Substantia nigra (tissue), 51 donors: ENCODE measurements at places on chromosomes 16 and 17.

DNA sequence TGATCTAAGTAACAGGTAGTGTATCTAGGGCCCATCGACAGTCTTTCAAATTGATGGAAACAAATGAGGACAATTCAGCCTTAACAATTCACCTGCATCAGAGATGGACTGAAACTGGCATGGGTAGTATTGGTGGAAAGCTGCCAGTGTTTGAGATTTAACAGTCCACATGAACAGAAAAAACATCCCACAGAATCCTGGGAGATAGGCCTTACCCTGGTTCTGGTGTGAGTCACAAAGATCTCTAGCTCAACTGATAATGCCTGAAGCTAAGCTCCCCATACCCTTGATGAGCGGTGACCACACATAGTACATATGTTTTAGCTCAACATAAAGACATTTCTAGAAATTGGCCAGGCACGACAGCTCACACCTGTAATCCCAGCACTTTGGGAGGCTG is 21.9 kb downstream of the CRK start:
- DNase-seq = no peak

DNA sequence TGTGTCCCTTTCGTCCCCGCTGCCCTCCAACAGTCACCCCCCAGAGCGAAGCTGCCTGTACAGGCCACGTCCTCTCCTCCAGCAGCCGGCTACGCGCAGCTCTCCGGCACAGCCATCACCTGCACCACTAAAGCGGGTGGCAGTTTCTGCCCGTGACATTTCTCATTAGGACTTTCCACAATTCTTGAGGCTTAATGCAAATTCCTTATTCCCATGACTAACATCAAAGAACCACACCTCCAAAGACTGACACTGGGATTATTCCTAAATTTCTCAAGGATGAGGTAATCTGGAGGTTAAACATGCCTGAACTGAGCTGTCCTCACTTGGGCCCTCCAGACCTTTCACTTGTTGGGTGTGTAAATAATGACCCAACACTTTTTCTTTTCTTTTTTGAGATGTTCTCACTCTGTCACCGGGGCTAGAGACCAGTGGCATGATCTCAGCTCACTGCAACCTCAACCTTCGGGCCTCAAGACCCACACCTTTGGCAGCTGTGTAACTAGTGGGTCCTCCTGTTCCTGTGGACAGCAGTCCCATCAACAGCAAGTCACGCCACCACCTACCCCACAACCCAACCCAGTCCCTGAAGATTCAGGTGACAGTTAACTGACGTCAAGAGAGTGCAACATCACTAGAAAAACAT is 11.7 kb downstream of the ANKRD11 start:
- DNase-seq = no peak

GRCh38 chr17:76789235-76789788 is 51.4 kb downstream of the MFSD11 start:
- DNase-seq = no peak

- DNase-seq = no peak
Observed at GRCh38 chr17:61000911-61001310, 323.3 kb downstream of the BCAS3 start.

GRCh38 chr17:50684288-50684611 is 23.5 kb downstream of the ANKRD40 start:
- no peak for DNase-seq

DNA sequence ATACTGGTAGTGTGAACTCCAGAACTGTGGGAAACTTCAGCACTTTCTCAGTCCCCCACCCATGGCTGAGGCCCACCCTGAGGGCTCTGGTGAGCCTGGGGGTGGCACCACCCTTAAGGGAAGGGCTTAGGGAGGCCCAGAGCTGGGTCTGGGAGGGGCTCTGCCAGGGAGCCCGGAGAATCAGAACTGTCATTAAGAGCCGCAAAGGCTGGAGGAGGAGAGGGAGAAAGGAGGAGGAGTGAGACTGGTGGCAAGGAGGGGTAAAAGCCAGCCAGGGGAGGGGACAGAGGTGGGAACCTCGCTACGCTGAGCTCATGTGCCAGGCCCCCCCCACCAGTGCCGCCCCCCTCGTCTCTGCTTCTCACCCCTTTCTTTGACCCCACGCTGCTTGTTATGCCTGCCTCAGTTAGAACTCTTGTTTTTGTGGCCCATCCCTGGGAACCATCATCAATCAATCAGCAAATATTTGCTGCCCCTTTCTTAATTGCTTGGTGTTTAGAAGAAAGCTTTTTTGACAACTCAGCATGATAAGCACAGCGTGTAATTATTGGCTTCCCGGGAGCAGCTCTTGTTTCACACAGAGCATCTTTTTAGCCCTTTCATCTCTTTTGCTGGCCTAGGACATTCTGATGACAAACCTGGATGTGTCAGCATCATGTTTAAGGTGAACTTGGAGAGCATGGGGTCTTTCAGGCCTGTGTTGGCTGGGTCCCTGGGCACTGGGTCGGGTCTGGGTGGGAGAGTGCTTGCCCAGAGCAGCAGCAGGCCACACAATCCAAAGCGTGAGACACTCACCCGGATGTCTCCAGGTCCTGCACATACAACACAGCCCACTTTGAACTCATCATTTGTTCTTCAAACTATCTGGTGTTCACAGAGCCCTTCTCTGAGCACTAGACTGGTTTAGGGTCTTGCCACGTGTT is 77.7 kb downstream of the NETO2 start:
- DNase-seq = no peak

DNA sequence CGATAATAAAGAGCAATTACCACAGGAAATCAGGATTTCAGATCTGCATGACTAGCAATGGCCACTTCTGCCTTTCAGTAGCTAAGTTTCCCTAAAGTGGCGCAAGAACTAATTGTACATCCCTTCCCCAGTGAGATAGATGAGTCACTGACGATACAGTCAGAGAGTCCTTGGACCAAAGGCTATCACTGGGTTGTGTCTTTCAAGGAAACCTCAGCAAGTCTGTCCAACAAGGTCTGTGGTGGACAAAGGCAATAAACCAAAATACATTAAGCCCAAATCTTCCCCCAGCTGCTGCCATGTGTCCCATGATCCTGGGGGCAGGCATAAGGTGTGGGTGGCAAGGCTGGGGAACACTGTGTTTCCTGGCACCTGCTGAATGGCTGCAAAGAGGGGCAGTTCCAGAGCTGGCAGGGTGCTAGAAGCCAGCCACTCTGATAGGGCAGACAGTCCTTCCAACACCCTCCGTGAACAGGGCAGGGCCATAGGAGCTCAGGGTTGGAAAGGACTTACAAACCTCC is 20.5 kb upstream of the MTMR4 start:
- DNase-seq = no peak

DNA sequence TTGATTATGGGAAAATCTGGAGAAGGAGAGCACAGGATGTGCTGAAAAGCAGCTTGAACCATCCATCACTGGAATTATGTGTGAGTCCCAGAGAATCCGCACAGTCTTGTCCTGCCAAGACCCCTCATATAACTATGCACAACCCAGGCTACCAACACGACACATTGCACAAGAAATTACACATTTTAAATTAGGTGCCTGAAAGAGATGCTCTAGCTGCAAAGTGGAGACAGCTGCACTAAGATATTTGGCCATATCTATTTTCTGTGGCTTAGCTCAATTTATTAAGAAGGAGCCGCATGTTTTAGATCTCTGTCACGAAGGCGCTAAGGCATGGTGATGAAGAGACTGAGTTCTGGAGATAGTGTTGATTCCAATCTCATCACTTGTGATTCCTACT is 1308.4 kb downstream of the CDH8 start:
- no peak for DNase-seq

DNA sequence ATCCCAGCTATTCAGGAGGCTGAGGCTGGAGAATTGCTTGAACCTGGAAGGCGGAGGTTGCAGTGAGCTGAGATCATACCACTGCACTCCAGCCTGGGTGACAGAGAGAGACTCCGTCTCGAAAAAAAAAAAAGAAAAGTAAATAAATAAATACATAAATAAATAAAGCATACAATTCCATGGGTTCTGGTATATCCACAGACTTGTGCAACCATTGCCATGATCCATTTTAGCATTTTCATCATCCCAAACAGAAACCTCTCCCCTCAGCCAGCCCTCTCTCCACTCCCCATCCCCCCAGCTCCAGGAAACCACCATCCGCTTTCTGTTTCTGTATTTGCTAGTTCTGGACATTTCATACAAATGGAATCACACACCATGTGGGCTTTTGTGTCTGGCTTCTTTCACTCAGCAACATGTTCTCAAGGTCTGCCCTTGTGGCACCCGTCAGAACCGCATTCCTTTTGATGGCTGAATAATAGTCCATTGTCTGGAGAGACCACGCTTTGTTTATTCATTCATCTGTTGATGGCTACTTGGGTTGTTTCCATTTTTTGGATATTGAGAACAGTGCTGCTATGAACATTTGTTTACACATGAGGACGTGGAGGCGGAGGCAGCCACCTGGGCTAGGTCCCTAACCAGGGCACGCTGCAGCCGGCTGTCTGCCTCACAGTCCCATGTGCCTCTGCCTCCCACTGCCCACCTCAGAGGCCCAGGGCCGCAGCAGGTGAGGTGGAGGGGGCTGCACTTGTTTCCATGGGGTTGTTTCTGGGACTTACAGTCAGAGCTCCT is 76.2 kb downstream of the NT5M start:
- peak; percentile 44 for DNase-seq

GRCh38 chr17:6153375-6153774 is 83.2 kb downstream of the WSCD1 start:
- no peak for DNase-seq

DNA sequence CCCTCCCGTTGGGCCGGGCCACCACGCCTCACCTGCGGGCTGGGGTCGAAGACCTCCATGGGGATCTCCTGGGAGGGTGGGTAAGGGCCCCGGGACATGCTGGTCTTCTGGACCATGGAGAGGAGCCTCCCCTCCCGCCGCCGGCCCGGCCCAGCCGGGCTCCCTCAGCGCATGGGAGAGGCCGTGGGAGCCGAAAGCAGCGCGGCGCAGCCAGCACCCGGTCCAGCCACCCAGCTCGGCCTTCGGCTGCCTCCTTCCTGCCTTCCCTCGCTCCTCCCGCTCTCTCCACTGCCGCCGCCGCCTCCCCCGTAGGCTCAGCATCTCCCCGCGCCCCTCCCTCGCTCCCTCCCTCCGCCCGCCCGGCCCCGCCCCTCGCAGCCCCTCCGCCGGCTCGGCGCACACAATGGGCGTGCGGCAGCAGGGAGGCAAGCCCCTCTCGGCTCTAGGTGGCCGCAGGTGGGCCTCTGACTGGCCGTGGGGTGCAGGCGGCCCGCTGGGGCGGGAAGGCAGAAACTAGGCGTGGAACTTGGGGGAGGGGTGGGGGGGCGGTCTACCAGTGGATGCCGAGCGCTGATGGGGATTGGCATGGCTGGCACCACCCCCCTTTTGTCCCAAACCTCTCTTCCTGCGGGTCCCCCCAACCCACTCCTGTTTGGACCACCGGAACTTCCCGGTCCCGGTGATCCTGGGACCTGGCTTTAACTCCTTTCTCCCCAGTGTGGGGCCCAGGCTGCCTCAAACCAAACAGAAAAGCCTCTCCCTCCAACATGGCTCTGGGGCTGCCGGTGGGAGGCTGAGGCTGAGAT is at the start of gene CACNB1:
Gene CACNB1 (minus strand): TSS at position 290 of the 806 bp plus-strand sequence. CDS start 174 bp downstream, at position 116.
- peak; percentile 31 for DNase-seq

GRCh38 chr17:65455972-65456343 is 105.5 kb downstream of the AXIN2 start:
- no peak for DNase-seq

DNA sequence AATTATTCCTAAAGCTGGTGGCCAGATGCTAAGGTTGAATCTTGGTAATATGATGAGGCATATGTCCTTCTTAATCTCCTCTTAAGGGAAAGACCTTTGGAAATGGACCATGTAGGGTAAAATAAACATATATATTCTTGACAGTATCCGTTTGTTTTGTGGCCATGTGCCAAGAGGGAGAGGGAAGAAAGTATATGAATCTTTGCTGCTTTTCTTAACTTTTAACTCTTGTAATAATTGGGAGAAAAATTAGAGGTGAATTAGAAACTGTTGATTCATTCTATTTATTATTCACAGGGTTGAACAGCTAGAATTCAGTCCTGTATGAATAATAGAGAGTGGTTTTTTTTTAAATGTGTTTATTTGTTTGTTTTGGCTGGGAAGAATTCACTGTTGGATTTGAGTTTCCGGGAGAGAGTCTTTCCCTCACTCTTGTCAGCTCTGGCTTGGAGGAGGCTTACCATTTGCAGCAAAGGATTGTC is 31.6 kb downstream of the AATF start:
- DNase-seq = no peak

- DNase-seq = no peak
Observed at GRCh38 chr16:49250689-49251088, 30.9 kb downstream of the CBLN1 start.

DNA sequence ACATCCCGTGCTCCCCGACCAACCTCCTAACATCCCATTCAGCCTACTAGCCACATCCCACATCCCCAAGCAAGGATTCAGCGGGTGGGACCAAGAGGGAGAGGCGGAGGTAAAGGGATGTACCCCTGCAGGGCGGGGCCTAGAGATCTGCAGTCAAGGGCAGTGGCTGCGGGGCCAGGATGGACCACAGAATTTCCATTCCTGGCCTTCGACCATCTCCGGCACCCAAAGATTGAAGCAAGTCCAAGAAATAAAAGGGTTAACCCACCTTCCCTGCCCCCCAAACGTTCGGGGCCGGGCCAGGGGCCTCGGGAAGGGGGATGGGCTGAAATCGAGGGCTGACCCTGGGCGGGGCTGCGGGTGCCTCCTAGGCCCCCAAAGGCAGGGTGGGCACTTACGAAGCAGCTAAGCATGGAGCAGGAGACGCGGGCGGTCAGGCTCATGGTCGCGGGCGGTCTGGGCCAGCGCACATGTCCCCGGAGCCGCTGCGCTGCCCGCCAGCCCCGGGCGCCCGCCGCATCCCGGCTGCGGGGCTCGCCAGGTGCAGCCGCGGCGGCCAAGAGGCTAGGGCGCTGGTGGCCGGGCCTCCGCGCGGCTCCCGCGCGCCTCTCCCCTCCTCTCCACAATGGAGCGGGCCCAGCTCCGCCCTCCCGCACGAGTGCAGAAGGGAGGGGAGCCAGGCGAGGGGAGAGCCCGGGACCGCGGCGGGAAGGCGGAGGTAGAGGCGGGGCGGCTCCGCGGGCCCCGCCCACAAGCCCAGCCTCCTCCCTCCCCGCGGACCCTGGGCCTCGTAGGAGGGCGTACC is at the start of gene MTMR4:
Gene MTMR4 (minus strand): TSS at position 674 of the 805 bp plus-strand sequence. CDS start 231 bp downstream, at position 443.
- peak; percentile 80 for DNase-seq

GRCh38 chr17:35169835-35170363 is 22.3 kb downstream of the UNC45B start:
- no peak for DNase-seq
